ENCODE measurements at places on chromosomes 7 and 10.

GRCh38 chr7:37541810-37542443 is 93.3 kb upstream of the ELMO1 start:
- no peak for DNase-seq

- no peak for DNase-seq
Observed at GRCh38 chr7:123867225-123867624, 22.3 kb downstream of the HYAL4 start.

DNA sequence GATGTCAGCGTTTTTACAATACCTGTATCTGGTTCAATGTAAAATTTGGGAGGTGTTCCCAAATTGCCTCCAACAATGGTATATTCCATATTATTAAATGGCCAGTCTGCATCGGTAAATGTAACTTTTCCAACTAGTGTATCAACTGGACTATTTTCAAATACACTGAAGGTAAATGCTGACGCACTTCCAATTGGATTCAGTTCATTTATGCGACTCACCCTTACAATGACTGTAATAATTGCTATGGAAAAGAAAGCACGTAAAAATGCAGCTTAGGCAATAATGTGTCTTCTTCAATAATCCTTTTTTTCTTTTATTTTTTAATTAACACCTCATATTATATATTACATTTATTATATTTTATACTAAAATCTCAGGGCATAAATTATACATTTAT is 209.1 kb downstream of the HGF start:
- no peak for DNase-seq

DNA sequence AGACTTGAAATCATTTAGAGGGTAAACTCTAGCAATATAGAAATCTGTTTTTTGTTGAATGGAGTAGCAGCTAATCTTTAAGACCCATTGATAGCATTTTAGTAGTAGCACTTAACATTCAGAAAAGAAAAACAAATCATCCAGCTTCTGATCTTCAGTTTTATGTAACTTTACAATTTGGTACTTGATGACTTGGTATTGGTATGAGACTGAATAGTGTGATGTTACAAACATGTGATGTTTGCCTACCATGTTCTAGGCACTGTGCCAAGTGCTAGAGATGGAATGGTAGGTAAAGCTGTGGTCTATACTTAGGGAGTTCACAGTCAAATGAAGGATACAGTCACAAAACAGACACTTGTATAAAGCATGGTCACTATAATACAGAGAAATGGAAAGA is 21.3 kb downstream of the ZEB1 start:
- DNase-seq = no peak

GRCh38 chr10:71260622-71261325 is 48.4 kb downstream of the UNC5B start:
- DNase-seq = no peak
